ENCODE measurements at places on chromosomes 11 and 22.

GRCh38 chr11:76698321-76699043 is 27.9 kb upstream of the LRRC32 start:
- DNase-seq, result no peak

GRCh38 chr11:109667719-109668118 is 245.7 kb downstream of the C11orf87 start:
- no peak for DNase-seq

GRCh38 chr22:46024136-46024840 is 47.3 kb upstream of the WNT7B start:
- no peak for DNase-seq

DNA sequence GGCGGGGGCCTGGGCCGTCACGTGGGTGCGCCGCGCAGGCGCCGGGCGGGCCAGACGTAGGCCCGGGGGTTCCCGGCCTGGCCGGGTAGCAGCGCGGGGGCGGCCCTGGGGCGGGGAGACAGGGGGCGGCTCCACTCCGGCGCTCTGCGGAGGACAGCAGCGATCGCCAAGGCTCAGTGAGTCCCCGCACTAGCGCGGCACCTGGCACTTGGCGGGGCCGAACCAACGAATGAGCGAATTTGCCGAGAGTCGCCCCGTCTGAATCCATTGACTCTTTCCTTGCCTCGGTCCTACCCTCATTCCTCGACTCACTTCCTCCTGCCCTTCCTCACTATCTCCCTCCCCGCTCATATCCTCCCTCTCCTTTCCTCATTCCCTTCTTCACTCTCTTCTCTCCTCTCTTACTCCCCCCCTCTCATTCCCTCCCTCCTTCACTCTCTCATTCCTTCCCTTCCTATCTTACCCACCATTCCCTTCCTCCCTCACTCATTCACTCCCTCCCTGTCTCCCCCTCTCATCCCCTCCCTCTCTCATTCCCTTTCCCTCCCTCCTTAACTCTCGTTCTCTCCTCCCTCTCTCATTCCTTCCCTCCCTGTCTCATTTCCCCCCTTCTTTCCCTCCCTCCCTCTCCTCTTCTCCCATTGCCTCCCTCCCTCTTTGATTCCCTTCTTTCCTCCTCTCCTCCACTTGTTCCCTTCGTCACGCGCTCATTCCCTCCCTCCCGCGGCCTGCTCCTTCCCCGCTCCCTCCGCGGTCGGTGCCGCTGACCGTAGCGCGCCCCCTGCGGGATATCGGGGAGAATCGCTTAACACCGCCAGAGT is 476 bp upstream of the KLHL22 start:
- no peak for DNase-seq

GRCh38 chr11:32438866-32439489 is 3.6 kb upstream of the WT1 start:
- DNase-seq, result no peak

- no peak for DNase-seq
Measured at GRCh38 chr22:22746061-22746962, 101.9 kb downstream of the GGTLC2 start.

DNA sequence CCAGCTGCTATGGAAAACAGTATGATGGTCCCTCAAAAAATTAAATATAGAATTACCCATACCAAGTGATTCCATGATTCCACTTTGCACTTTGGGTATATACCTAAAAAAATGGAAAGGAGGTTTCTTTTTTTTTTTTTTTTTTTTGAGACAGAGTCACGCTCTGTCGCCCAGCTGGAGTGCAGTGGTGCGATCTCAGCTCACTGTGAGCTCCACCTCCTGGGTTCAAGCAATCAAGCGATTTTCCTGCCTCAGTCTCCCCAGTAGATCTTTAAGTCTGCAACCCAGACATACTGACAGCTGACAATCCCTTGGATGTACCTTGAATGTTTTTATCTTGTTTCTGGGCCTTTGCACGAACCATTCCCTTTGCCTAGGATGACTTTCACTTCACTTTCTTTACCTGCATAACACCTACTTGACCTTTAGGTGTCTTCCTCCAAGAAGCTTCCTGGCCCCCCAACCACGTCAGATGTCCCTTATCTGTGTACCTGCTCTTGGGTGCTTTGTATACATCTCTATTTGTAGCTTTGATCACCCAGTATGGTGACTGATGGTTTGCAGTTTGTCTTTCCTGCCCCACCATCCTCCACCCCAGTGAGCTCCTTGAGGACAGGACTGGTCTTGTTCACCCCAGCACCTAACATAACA is 11.6 kb downstream of the UCP3 start:
- DNase-seq, result no peak
